Activated CD8-positive, alpha-beta T cell treated with anti-CD3 and anti-CD28 coated beads for 36 hours (primary cell): ENCODE measurements at places on chromosomes 16 and 17. TPM values are rescaled to one million over a fixed set of nuclear protein-coding genes. Genes with fewer than 3 reads are reported as not detected.

The RNPS1 gene
- 358 TPM for total RNA-seq

GRCh38 chr17:21462237-21462636, 86.1 kb downstream of the KCNJ12 start:
- H3K36me3 ChIP-seq, result no peaks in the 10 kb centered on the region
- H3K4me1 ChIP-seq, result peaks cover 18% of the 10 kb centered on the region
- no peak for DNase-seq
- no peak overlapping the region for H3K27ac ChIP-seq
- no peak overlapping the region for H3K4me3 ChIP-seq
- peaks cover 6% of the 10 kb centered on the region for H3K27me3 ChIP-seq

The KRTAP3-2 gene
- not detected for total RNA-seq

The GAS7 gene
- total RNA-seq, result 2.1 TPM

The KRTAP4-9 gene
- not detected for total RNA-seq

DNA sequence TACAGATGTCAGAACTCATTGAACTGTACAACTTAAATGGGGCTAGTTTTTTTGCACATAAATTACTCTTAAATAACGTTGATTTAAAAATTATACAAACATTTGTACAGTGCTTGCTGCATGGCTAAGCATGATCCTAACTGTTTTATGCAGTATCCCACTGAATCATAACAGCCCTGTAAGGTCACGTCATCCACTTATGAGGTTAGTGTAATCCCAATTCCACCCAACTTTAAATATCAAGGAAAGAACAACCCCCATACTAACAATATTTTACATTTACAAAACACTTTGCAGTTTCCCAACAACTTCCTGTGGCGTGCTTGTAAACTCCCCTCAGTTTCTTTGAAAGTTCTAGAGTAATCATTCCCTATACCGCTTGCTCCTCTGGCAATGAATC, 190.1 kb upstream of the SALL1 start:
- H3K27me3 ChIP-seq, result no peaks in the 10 kb centered on the region
- no peaks in the 10 kb centered on the region for H3K36me3 ChIP-seq
- H3K4me1 ChIP-seq, result no peaks in the 10 kb centered on the region

GRCh38 chr16:10976634-10977033, 32.3 kb downstream of the CLEC16A start:
- no peak for DNase-seq
- H3K27ac ChIP-seq, result no peak overlapping the region
- no peaks in the 10 kb centered on the region for H3K27me3 ChIP-seq
- peaks cover 36% of the 10 kb centered on the region for H3K36me3 ChIP-seq

DNA sequence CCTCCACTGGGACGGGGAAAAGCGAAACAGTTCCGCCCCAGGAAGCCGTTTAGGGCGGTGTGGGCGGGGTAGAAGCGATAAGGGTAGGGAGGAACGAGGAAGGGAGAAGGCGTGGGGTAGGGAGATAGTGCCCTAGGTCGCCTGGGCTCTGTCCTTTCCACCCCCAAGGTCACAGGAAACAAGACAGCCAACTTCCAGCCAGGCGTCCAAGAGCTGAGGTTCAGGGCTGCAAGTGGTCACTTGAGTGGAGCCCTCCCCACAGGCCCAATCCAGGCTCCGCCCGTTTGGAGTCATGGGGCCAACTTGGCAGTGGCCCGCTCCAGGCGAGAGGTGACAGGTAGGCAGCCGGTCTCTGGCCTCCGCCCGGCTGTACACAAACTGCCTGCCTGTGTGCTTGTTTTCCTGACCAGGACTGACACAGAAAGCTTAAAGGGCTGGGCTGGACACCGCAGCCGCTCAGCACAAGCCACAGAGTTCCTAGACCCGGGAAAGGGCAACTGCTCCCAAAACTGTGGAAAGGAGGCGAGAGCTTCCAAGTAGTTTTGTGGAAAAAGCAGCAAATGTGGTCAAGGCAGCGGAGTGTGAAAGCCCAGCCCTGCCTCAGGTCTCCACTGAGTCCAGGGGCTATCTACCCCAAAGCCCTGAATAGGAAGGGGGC, at the start of gene RILP:
Gene RILP (minus strand): TSS at position 23 of the 658 bp plus-strand sequence. CDS start 62 bp downstream, outside the sequence.
- H3K4me1 ChIP-seq, result peaks cover 27% of the 10 kb centered on the region
- H3K36me3 ChIP-seq, result peaks cover 32% of the 10 kb centered on the region
- no peak for DNase-seq
- H3K27me3 ChIP-seq, result no peaks in the 10 kb centered on the region
- peak within 1 kb of the TSS; percentile 63 for H3K4me3 ChIP-seq

The PIK3R5 gene
- 50.4 TPM for total RNA-seq

The CNGB1 gene
- total RNA-seq, result not detected

The ALOXE3 gene
- total RNA-seq, result 0.09 TPM

DNA sequence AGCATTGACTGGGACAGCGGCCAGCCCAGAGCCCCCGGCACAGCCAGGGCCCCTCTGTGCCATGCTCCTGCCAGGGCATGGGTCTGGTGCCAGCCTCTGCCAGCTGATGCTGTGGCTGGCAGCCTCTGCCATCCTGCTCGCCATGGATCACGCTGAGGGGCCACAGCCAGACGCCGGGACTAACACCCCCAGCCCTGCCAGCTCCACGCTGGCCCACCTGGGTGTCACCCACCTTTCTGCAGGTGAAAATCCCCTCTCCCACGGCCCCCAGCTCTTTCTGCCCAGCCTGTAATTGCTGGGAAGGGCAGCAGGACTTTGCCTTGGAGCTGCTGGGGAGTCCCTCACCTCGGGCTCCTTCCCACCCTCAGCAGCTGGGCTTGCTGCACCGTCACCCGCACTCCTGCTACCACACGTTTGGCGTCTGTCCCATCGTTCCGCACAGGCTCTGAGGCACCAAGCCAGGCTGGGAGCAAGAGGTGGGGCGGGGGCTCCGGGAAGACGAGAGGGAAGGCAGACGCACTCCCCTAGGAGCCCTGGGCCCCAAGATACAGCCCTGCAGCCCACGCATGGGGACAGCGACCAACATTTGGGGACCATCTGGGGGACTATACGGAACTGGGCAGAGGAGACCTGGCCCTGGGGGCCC, 42.0 kb upstream of the ACSF3 start:
- H3K4me3 ChIP-seq, result no peak overlapping the region
- H3K36me3 ChIP-seq, result no peaks in the 10 kb centered on the region
- no peak overlapping the region for H3K27ac ChIP-seq
- no peak for DNase-seq

The DLX4 gene
- 0.81 TPM for total RNA-seq

GRCh38 chr16:48156790-48157209, 1.0 kb upstream of the ABCC12 start:
- no peak overlapping the region for H3K27ac ChIP-seq
- H3K4me1 ChIP-seq, result peaks cover 28% of the 10 kb centered on the region
- H3K27me3 ChIP-seq, result peaks cover 22% of the 10 kb centered on the region
- DNase-seq, result peak; percentile 89
- H3K36me3 ChIP-seq, result no peaks in the 10 kb centered on the region

GRCh38 chr17:1498869-1499268, 6.4 kb upstream of the MYO1C start:
- no peak overlapping the region for H3K4me3 ChIP-seq
- no peak for DNase-seq
- H3K27ac ChIP-seq, result no peak overlapping the region
- H3K36me3 ChIP-seq, result no peaks in the 10 kb centered on the region

DNA sequence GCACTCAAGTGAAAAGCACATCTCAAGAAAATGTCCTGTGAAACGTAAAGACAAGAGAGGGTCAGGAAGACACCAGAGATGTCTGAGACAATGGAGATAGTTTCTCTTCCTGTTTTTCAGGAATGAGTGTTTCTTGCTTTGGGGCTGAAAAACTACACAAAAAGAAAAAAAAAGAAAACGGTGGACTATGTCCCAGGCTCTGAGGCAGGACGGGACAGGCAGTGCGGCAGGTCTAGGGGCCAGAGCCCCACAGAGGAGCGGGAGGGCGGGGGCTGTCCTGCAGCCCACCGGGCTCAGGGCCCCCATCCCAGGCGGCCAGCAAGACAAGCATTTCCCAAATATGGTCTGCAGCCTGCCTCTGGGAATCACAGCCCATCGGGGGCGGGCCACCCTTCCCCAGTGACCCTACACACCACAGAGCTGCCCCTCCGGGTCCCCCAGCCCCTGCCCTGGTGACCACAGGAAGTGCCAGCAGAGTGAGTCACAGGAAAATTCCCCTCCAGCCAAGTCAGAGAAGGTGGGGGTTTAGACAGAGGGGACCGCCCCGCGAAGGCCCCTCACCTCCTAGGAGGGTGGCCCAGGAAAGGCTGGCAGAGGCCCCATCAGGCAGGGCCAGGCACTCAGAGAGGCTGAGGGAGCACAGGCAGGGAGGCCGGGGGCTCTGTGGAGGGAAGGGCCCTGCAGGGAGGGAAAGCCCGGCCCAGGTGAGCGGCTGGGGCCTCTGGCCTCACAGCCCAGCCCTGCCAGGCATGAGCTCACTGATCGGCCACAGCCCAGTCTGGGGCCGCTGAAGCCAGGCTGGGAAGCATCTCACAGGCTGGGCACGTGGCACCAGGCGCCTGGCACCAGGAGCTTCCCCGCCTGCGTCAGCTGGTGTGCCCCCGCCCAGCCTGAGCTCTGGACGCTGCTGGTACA, 6.3 kb downstream of the BCAR1 start:
- no peaks in the 10 kb centered on the region for H3K36me3 ChIP-seq
- no peak overlapping the region for H3K4me3 ChIP-seq
- H3K27ac ChIP-seq, result no peak overlapping the region
- no peaks in the 10 kb centered on the region for H3K4me1 ChIP-seq

GRCh38 chr16:77434530-77435271, at the start of gene ADAMTS18:
Gene ADAMTS18, minus strand, starts transcription at chr16:77435034. Its CDS starts 339 bp downstream, at chr16:77434695.
- peak; percentile 1 for DNase-seq
- H3K36me3 ChIP-seq, result no peaks in the 10 kb centered on the region
- H3K4me3 ChIP-seq, result no peak within 1 kb of the TSS
- H3K4me1 ChIP-seq, result no peaks in the 10 kb centered on the region

The DPEP2 gene
- total RNA-seq, result 2.9 TPM

GRCh38 chr17:62948370-62948769, 17.7 kb upstream of the TANC2 start:
- no peak for DNase-seq
- no peaks in the 10 kb centered on the region for H3K4me1 ChIP-seq
- H3K4me3 ChIP-seq, result no peak overlapping the region
- H3K27me3 ChIP-seq, result peaks cover 6% of the 10 kb centered on the region

The ADCY7 gene
- 92.1 TPM for total RNA-seq

- peaks cover 21% of the 10 kb centered on the region for H3K4me1 ChIP-seq
- peak; percentile 65 for DNase-seq
- peaks cover 5% of the 10 kb centered on the region for H3K36me3 ChIP-seq
- peak overlapping the region; percentile 33 for H3K4me3 ChIP-seq
Measured at GRCh38 chr17:45021607-45022287, 29.7 kb downstream of the DCAKD start.

The DNAAF1 gene
- total RNA-seq, result not detected

DNA sequence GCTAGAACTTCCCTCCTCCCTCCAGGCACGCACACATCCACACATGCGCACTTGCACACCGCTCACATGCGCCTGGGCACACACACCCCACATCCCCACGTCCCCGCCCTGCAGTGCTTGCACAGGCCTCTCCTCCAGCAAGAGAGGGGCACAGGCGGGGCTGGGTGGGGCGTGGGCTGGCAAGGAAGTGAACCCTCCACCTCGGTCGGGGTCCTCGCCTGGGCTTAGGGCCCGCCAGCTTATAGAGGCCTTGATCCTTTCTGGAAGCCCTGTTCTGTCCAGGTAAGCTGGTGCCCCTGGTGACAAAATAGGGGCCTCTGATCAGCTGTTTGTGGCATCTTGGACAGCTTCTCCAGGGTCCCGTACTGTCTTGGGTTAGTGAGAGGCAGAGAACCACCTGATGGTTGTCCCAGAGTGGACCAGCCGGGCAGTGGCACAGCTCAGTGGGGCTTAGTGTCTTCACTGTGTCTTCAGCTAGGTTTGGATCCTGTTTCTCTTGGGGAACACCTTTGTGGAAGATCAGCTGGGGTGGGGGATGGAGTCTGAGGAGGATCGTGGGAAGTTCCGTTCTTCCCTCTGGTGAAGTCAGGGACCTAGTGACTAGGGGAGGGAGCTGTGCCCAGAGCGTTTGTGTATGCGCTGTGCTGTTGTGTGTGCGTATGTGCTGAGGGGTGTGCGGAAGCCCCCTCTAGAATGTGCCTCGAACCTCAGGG, 12.1 kb downstream of the TBX4 start:
- DNase-seq, result no peak
- no peak overlapping the region for H3K27ac ChIP-seq
- H3K36me3 ChIP-seq, result no peaks in the 10 kb centered on the region

The KCNG4 gene
- total RNA-seq, result not detected

DNA sequence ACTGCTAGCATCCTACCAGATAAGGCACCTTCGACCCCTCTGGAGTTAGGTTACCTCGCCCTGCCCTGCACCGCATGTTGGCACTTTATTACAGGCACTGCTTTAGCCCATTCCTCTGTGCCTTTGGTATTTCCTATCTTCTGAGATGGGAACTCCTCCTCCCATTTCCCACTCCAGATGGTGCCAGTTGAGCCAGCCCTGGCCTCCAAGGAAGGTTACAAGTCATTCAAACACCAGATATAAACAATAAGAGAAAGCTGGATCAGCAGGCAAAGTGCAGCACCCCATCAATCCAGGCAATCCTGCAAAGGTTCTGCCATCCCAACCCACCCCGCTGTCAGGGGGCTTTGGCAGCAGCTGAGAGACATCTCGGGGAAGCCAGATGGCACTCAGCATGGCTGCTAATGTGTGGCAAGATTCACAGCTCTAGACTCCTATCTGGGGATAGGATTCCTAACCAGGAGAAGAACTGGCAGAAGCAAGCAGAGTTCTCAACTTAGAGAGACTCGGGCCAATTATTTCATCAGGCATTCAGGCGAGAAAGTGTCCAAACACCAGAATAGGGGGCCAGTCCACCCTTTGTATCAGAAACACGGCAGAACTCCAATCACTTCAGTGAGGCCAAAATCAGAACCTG, 113.0 kb downstream of the COPRS start:
- H3K4me1 ChIP-seq, result no peaks in the 10 kb centered on the region
- H3K4me3 ChIP-seq, result no peak overlapping the region
- no peak for DNase-seq

DNA sequence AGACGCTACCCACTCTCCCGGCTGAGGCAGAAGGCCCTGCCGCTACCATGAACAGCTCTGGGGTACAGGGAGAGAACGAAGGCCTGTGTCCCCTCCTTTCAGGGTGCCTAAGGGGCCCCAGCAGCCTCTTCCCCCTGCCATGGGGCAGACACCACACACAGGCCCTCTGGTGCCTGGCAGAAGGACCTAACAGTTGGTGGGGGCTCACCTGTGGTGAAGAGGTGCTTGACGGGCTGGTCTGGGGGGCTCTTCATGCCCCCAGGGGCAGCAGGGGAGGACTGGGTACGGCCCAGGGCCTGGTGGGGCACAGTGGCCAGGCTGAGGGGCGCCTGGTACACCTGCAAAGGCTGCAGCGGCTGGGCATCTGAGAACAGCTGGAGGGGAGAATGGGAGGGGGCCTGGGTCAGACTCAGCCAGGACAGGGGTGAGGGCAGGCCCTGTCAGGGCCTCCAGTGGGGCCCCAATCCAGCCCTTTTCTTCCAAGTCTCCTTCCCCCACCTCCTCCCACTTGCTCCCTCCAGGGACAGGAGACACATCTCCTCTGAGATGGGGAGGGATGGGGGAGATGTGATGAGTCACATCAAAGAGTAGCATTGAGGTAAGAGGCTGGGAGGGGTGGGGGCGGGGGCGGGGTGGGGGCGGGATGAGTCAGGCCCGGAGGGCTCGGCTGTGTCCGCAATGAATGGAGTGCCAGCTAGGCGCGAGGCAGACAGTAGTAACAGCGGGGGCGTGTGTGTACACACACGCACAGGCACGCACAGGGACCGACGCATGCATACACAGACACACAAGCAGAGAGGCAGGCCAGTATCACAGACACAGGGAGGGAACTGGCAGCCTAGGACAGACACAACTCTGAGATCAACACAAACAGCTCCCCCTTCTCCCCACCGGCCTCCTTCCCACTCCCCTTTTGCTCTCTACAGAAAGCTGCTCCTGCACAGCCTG, 16.1 kb downstream of the G6PC3 start:
- peak overlapping the region; percentile 59 for H3K27ac ChIP-seq
- no peak overlapping the region for H3K4me3 ChIP-seq
- H3K36me3 ChIP-seq, result peaks cover 4% of the 10 kb centered on the region
